Kidney tubule cell (primary cell): ENCODE measurements at places on chromosomes 3 and 15.

- no peak for DNase-seq
Measured at GRCh38 chr3:156433138-156433537, 121.8 kb downstream of the SSR3 start.

DNA sequence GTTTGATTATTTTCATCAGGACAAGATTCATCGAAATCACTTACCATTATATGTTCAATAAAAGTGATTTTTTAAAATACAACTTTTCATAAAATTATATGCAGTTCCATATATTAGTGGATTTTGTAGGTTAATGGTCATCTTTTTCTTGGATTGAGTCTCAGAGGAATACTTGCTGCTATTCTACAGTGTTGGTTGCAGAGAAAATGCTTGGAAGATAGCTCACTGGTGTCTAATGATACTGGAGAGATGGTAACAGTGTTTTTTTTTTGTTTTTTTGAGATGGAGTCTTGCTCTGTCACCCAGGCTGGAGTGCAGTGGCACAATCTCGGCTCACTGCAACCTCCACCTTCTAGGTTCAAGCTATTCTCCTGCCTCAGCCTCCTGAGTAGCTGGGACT lies 143.3 kb downstream of the TCF12 start:
- no peak for DNase-seq

GRCh38 chr3:195036574-195036973 lies 234.4 kb downstream of the XXYLT1 start:
- no peak for DNase-seq

DNA sequence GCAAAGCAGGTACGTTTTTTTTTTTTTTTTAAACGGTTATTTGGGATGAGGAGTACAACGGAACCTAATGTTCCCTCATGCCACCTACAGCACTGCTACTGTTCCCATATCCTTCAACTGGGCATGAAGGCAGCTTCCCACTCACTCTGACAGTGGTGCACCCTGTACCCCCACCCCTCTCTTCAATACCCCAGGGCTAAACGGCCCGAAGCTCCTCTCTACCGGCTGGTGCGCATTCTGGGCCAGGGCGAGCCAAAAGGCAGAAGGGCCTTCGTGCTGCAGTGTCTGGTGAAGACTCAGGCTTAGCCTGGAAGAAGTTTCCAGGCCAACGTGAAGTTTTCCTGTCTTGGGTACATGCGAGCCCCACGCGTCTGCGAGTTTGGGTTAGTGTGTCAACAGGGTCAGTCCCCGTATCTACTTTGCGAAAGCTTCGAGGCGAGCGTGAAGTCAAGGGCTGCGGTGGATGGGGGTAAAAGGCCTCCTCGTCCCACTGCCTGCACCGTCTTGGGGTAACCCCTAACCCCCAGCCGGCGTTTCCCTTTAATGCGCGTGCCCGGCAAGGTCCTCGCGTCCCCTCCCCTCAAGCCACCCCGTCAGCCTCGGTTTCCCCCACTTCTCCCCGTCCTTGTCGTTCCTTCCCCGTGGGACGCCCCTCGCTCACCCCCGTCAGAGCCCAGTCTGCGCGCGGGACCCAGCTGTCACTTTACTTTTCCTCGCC lies 765 bp upstream of the UBE2E2 start:
- DNase-seq, result peak; percentile 15

GRCh38 chr15:84398763-84399701 lies 163.5 kb downstream of the GOLGA6L4 start:
- no peak for DNase-seq

DNA sequence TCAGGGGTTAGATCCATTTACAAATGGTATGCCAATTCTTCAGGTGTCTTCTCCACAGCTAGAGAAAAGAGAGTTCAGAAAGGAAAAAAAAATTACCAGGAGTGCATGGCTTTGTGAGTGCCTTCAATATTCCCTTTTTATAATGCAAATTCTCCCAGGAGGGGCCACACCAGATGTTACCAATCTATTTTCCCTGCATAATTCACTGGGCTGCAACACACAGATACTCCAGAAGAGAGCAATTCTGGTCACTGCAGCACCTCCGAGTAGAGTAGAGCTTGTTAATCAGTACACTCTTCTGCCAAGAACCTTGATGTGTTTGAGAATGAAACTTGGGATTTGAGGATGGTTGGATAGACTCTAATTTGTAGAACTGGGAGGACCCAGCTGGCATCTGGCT lies 80.7 kb upstream of the SPRED1 start:
- DNase-seq, result no peak

DNA sequence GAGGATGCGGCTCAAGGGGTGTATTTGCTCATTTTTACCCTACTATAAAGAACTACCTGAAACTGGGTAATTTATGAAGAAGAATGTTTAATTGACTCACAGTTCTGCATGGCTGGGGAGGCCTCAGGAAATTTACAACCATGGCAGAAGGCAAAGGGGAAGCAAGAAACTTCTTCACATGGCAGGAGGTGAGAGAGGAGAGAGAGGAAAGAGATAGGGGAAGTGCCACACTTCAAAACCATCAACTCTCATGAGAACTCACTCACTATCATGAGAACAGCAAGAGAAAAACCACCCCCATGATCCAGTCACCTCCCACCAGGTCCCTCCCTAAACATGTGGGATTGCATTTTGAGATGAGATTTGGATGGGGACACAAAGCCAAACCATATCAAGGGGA lies 192.7 kb downstream of the DIPK2A start:
- DNase-seq, result no peak

DNA sequence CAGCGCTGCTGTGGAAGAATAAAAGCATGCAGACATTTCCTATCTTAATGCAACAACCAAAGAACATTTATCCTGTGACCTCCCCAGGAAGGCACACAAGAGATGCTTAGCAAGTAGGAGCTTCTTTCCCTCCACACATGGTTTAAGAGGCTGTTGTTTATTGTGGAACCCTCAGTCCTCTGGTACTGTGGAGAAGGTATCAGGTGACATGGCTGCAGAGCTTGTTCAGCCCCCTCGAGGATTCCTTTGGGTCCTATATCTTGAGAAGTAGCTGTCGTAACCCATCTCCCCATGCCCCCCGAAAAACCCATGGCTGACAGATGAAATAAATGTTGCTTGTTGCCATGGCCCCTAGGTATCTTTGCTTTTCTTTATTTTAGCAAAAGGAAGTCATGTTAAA lies 20.3 kb upstream of the ETV5 start:
- no peak for DNase-seq

- no peak for DNase-seq
Measured at GRCh38 chr3:135238236-135238830, 443.3 kb downstream of the EPHB1 start.

- DNase-seq, result no peak
Measured at GRCh38 chr15:66405007-66405406, 18.3 kb downstream of the MAP2K1 start.

- DNase-seq, result no peak
Measured at GRCh38 chr3:182424006-182424405, 369.3 kb upstream of the ATP11B start.

DNA sequence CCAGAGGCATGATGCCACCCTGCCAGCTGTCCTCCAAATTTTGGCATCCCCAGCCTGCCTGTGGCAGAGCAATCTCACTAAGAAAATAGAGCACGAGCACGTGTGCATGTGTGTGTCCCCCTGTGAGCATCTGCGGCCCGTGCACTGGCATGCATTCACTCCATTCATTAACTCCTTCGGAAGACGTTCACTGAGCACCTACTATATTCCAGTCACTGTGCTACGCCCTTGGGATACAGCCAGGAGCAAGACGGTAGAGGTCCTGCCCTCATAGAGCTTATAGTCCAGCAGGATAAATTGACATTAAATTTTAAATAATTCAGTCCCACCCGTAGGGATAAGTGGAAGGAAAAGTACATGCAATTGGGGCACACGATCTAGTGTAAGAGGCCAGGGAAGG lies 40.0 kb upstream of the HES1 start:
- no peak for DNase-seq

GRCh38 chr3:49271047-49271446 lies 6.0 kb downstream of the C3orf62 start:
- DNase-seq, result no peak

DNA sequence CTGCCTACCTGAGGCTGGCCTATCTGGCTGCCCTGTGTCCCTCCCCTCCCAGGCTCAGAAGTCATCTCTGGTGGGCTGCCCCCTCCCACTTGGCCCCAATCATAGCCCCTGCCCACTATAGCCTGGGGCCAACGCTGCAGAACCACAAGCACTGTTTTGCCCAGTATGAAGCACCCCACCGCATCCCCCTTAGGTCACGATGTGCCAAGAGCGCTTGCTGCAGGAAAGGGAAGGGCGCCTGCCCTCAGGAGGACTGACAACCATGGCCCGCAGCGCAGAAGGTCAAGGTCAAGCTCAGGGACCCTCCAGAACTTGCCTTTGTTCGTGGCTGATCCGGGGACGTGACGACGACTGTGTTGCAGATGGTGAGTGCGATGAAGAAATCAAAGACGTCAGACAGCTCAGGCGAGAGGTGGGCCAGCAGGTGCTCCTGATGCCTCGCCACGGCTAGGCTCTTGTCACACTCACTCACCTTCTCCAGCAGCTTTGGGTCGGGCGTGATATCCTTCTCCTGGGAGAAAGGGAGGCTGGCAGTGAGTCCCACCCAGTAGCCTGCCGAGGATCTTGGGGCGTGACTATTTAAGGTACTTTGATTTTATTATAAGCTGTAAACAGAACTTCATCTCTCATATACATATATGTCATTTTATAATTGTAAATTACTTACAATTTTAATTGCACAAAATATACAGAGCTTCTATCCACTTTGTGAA lies 146.6 kb downstream of the ATP10A start:
- DNase-seq, result no peak

DNA sequence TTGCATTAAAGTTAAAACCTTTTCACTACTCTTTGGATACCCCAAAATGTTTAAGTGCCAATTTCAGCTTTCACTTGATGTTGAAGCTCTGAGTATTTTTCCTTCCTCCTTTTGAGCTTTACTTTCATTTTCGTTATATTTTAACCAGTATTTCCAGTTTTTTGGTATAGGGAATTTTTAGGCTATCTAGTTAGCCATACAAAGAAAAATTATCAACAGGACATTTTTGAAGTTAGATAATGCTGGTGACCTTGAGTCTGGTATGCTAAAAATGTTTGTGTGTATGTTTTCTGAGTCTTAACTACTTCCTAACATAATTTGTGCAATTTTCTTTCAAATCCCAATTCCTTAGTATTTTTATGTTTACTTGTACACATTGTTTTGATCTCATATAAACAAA lies 284.8 kb downstream of the OTOL1 start:
- DNase-seq, result no peak

DNA sequence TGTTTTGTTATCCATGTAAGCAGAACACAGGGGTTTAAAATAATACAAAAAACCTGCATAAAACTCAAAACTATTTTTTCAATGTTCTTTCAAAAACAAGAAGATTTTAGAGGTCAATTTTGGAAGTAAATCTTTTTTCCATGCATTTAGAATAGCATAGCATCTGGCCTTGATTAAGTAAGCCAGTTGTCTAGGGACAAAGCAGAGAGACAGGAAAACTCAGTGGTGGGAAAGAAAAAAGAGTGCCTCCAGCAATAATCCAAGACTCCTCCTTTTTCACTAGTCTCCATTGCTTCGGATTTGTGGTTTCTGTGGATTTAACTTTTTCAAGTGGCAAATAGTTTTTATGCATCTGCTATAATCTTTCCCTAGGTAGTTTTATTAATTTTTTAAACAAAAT lies 88.9 kb downstream of the SUCNR1 start:
- DNase-seq, result no peak

DNA sequence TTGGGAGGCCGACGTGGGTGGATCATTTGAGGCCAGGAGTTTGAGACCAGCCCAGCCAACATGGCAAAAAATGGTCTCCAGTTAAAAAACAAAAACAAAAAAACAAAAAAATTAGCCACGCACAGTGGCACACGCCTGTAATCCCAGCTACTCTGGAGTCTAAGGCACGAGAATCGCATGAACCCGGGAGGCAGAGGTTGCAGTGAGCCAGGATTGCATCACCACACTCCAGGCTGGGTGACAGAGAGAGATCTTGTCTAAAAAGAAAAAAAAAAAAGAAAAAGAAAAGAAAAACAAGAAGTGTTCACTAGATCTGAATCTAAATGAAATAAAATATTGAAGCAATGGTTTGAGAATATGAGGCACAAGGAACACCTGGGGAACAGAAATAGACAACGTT lies 36.7 kb downstream of the SLC9A9 start:
- no peak for DNase-seq

GRCh38 chr3:66486202-66486601 lies 14.6 kb downstream of the LRIG1 start:
- no peak for DNase-seq

DNA sequence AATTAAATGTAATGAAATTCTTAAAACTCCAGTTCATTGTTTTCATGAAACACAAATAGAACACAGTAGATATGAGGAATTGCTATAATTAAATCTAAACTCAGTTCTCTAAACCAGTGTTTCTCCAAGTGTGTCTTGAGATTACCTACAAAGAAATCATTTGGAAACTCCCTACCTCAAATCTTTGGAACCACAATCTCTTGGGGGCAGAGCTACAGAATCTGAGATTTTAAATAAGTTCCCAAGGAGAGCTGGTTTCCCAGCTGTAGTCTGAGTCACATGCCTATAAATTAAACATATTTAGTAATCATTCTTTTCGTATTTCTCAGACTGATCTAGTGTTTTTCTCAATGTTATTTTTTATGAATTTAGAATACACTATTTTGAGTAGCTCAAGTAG lies 17.0 kb upstream of the ACTC1 start:
- no peak for DNase-seq

- no peak for DNase-seq
Measured at GRCh38 chr3:7854266-7854665, 647.4 kb upstream of the LMCD1 start.

DNA sequence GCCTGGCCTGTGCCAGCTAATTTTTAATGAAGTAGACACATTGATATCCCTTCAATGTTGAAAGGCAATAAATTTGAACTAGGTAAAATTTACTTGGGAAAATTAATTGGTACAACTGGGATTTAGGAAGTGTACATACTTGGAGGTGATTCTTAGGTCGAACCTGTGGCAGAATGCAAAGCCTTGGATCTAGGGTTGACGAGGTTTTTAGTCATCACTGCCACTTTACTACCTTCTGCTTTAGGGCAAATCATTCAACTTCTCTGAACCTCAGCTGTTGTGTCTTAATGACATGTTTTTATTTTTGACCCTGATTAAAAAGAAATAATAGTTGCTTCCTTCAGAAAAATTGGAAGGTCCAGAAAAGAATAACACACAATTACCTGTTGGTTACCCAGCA lies 2.5 kb downstream of the APPL1 start:
- no peak for DNase-seq
